Right hindlimb (tissue), 1 donor: ENCODE measurements at places on chromosomes 4 and X.

- no peak for DNase-seq
Observed at GRCh38 chr4:74539044-74539790, 94.3 kb downstream of the AREG start.

DNA sequence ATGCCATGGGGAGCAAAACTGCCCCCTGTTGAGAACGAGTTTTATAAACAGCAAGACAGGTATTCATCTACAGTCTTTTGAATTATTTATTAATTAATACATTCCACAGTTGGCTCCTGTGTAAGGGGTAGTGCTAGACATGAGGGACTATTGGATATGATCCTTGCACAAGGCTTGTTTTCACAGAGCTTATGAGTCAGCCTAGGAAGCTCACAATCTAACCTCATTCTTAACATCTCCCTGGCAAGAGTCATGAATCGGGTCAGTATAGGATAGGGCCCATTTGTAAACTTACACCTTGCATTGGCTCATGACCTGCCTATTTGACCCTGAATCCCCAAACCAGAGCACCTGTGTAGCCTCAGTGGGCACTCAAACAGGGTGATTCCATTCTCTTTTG is 209.1 kb upstream of the HCCS start:
- no peak for DNase-seq

DNA sequence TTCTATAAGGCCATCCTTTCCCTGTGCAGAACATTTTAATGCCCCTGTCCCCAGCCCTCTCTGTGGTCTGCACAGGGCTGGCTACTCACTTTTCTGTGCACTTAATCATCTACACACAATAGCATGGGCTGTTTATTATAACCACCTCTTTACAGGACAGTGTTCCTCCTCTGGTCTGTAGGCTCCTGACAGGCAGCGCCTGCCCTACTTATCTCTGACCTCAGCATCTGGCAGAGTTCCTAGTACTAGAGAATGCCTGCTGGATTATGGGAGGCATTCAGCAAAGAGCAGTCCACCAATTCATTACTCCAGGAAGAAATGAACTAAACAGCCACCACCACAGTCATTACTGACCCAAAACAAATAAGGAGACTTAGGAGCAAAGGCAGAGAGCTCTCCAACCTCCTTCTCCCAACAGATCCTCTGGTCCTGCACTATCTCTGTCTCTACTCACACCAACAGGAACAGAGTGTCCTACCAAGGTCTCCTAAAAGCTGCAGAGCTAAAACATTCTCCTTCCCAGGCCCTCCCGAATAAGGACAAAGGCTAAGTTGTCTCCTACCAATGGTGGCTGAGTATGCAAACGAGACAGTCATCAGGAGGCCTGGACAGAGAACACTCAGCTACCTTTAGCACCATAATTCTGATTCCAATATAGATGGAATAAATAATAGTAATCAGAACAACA is 279.2 kb downstream of the QDPR start:
- DNase-seq: no peak

GRCh38 chr4:7756561-7757355 is 182.9 kb downstream of the AFAP1 start:
- DNase-seq: no peak

DNA sequence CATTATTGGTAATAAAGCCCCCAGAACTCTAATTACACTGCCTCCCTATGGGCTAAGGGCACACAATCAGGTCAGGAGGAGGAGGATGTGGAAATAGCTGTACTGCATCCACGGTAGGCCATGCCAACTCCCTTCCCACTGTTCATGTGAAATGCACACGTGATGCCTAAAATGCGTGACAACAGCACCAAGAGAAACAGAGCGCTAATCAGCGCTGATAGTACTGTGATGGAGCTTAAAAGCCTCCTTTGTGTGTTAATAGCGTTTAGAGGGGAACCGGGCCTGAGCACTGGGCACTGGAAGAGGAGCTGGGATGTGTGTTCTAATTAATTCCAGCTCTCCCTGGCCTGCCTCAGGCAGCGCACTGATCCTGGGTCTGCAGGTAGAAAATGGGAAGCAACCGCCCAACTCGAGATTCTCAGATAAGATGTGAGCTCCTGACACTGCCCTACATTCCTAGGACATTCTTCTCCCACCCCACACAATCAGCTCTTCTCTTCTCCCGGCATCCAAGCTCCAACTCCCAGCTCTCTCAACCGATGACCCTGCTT is 12.9 kb downstream of the DCTD start:
- no peak for DNase-seq
